ENCODE measurements at places on chromosomes 12 and 14. TPM values are rescaled to one million over a fixed set of nuclear protein-coding genes. Genes with fewer than 3 reads are reported as not detected.

DNA sequence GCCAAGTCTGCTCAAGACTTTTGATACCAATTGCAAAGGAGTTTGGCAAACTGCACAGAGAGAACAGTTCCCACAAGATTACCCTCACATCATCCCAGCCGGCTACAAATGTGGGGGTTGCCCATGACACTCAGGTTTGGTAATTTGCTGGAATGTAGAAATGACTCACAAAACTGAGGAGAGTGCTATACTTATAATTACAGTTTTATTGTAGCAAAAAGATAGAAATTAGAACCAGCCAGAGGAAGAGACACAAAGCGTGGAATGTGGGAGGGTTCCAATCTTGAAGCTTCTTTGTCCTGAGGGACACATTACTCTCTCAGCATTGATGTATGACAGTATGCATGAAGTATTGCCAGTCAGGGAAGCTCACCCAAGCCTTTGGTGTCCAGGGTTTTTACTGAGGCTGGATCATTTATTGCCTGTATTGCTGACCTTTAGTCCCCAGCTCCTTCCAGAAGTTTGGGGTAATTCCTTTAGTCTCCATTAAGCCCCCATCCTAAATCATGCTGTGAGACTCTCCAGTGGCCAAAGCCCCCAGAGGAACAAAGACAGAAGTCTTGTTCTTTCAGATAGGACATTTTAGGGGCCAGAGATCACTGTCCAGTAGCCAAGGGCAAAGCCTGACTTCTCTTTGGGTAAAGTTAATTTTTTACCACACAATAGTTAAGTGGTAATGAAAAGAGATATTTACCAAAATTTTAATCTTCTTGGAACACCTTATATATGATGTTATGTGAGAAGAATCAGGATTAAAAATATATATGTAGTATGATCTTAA lies 9.9 kb downstream of the TBK1 start:
- no peak for DNase-seq

KRT71 gene
- polyA plus RNA-seq, result not detected

GRCh38 chr14:75559045-75559444 lies 19.4 kb upstream of the FLVCR2 start:
- no peak for DNase-seq

LRP1 gene
- 66.1 TPM for polyA plus RNA-seq

Measured in right renal pelvis (tissue), 4 donors.